ENCODE measurements at places on chromosomes 5 and 9.

DNA sequence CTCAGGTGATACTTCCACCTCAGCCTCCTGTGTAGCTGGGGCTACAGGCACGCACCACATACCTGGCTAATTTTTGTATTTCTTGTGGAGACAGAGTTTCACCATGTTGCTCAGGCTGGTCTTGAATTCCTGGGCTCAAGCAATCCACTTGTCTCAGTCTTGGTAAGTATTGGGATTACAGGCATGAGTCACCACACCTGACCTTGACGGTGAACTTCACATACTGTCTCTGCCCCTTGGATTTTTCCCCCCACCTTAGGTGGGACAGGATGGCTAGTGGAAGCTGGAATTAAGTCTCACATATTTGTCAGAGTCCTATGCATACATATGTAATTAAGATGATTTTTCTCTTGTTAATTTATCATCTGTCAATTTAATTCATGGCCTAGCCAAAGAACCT, 20.9 kb upstream of the RFK start:
- no peak for DNase-seq

GRCh38 chr9:135791431-135792267, 89.7 kb downstream of the KCNT1 start:
- no peak for DNase-seq

DNA sequence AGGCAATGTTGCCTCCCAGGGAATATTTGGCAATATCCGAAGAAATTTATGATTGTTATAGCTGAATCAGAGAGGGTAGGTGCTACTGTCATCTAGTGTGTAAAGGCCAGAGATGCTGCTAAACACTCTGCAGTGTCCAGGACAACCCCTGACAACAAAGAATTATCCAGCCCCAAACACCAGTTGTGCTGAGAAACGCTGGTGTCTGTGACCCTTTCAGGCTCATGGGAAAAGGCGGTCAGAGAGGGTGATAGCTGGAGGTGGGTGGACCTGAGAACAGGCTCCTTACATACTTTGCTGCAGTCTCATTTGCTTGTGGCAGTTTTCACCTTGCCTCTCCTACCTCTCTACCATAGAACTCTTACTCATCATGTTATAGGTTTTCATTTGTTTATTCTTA, 295.3 kb upstream of the DMRT1 start:
- no peak for DNase-seq

- DNase-seq, result no peak
These were observed 68.4 kb downstream of the CFAP95 start for GRCh38 chr9:69888856-69889585.

GRCh38 chr5:35908814-35909213, 29.6 kb downstream of the CAPSL start:
- DNase-seq, result no peak

DNA sequence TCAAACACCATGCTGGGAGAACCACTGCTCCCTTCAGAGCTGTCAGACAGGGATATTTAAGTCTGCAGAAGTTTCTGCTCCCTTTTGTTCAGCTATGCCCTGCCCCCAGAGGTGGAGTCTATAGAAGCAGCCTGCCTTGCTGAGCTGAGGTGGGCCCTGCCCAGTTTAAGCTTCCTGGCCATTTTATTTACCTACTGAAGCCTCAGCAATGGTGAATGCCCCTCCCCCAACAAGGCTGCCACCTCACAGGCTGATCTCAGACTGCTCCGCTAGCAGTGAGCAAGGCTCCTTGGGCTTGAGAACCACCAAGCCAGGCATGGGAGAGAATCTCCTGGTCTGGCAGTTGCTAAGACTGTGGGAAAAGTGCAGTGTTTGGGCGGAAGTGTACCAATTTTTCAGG, 205.5 kb upstream of the PTGER4 start:
- DNase-seq, result no peak

GRCh38 chr5:159174511-159175168, 34.7 kb downstream of the RNF145 start:
- DNase-seq, result no peak

- no peak for DNase-seq
These were observed 220.5 kb downstream of the NR2F1-AS1 start for GRCh38 chr5:93360436-93361088.

DNA sequence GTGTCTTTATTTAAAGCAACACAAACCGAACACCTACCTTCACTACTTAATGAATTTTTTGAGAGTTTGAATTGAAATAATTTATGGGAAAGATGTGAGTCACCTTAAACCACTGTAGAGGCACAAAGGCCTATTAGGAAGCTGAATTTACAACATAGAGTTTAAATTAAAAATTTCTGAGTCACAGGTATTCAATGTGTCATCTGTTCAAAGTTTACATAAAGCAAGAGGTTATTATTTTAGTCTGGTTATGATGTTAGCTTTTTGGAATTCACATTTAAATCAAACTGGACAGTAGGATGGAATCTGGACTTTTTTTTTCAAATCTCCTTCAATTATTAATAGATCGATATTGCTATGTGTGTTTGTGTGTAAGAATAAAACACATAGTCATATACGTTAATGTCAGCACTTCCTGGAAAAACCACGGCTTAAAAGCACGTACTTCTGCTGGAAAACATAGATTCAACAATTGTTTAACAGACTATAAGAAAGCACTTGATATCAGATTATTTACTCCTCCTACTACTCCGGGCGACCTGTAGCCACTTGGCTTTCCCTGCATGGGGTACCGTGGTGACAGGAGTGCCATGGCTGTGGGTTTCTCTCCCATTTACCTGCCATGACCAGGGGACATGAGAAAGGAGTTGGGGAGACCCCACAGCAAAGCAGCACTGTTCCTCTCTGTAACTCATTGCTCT, 638.6 kb downstream of the SEMA5A start:
- DNase-seq, result no peak

GRCh38 chr5:142015781-142016533, 3.1 kb upstream of the GNPDA1 start:
- no peak for DNase-seq

- peak; percentile 5 for DNase-seq
These were observed 81.9 kb downstream of the DMRTA1 start for GRCh38 chr9:22528485-22528884.

DNA sequence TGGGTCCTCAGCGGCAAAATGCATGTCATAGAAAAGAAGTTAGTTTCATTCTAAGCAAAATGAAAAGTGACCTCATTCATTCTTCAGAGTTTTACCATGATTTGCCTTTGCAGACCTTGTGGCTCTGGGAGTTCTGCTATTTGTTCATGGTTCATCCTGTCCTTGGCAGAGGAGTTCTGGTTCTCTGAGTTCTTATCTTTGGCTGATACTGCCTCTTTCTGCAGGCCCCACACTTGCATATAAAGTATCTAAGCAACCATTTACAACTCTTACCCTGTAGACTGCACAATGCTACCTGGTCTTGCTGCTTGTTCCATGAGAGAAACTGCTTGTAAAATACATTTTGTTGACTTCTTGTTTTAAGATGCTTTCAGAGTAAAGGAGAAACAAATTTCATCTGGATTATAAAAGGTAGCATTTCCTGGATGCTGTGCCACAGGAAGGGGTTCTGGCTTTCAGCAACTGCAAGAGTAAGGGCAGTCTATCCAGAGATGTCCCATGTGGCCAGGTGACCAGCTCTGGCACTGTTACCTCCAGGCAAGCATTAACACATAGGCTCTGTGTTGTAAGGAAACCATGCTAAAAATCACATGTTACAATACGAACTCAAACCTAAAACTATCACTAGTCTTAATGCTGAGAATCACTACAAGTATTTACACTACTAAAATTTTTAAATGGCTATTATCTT, 513.2 kb downstream of the SPOCK1 start:
- no peak for DNase-seq

GRCh38 chr9:97923529-97924108, 1.3 kb upstream of the TRMO start:
- peak; percentile 84 for DNase-seq

GRCh38 chr5:149684371-149684770, 45.7 kb upstream of the PPARGC1B start:
- no peak for DNase-seq

- DNase-seq, result no peak
These were observed 107.4 kb upstream of the LHFPL2 start for GRCh38 chr5:78755822-78756429.
